ENCODE measurements at places on chromosomes 1 and 21.

- DNase-seq: no peak
- H3K27me3 ChIP-seq: no peaks in the 10 kb centered on the region
- H3K4me3 ChIP-seq: no peak overlapping the region
- no peaks in the 10 kb centered on the region for H3K4me1 ChIP-seq
Measured at GRCh38 chr1:240820816-240821215, 208.9 kb upstream of the GREM2 start.

DNA sequence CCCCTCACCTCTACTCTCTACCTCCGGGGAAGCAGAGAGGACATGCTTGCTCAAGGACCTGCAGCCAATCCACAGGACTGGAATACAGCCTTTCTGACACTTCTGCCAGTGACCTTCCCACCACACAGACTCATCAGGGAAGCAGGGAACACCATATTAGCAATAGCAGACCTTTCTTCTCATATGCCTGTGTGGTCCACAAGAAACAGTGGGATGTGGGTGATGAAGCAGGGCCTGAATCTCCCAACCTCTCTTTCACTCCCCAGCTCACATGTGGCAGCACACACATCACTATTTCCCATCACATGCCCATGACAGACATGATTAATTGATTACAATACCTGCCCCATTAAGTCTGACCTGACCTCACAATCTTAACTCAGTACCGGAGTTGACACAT is 695.1 kb downstream of the MATN1 start:
- no peak overlapping the region for H3K27ac ChIP-seq
- peaks cover 2% of the 10 kb centered on the region for H3K27me3 ChIP-seq
- no peaks in the 10 kb centered on the region for H3K36me3 ChIP-seq
- no peaks in the 10 kb centered on the region for H3K4me1 ChIP-seq

DNA sequence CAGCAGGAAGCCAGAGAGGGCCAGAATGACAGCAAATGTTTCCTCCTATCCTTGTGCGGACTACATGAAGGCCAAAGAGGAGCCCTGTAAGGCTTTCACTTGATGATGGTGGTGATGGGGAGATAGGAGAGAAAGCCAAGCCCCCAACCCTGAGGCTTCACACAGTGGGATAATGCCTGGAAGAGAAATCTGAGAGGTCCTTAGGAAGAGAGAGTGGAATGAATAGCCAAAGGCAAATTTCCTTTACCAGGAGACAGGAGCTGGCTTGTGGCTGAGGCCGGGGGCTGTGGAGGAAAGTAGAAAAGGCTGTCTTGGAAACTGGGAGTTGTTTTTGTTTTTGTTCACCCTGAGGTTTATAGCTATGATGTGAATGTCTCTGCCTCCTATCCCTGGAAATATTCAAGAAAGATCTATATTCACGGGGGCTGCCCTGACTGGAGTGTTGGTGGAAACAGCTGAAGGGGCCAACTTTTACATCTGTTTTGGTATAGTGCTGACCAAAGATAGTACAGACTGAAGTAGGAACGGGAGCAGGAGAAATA is 13.0 kb upstream of the RNF19B start:
- H3K27ac ChIP-seq: no peak overlapping the region
- peaks cover 2% of the 10 kb centered on the region for H3K36me3 ChIP-seq
- H3K27me3 ChIP-seq: peaks cover 2% of the 10 kb centered on the region
- peaks cover 30% of the 10 kb centered on the region for H3K4me1 ChIP-seq
- H3K4me3 ChIP-seq: no peak overlapping the region

DNA sequence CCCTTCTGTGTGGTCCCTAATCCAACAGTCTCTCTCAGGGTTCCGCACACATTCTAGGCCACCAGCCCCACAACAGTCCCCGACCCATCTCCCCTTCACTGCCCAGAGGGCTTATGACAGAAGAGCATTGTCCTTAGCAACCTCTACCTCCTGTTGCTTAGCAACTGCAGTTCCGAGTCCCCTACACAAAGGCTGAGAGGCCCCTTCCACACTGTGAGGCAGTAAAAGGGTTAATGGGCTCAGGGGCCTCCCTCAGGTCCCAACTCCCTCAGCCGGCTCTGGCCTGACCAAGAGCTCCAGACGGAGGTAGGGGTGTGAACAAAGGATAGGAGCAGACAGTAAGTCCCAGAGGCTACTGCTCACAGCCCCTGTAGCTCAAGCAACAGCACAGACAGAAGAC is 4.3 kb downstream of the IGSF9 start:
- H3K27ac ChIP-seq: no peak overlapping the region
- H3K36me3 ChIP-seq: no peaks in the 10 kb centered on the region
- H3K27me3 ChIP-seq: peaks cover 37% of the 10 kb centered on the region
- no peak overlapping the region for H3K4me3 ChIP-seq

- no peak for DNase-seq
- no peak overlapping the region for H3K27ac ChIP-seq
- peaks cover 3% of the 10 kb centered on the region for H3K4me1 ChIP-seq
- no peaks in the 10 kb centered on the region for H3K27me3 ChIP-seq
- peaks cover 5% of the 10 kb centered on the region for H3K36me3 ChIP-seq
Measured at GRCh38 chr21:25956993-25957714, 213.4 kb downstream of the APP start.

DNA sequence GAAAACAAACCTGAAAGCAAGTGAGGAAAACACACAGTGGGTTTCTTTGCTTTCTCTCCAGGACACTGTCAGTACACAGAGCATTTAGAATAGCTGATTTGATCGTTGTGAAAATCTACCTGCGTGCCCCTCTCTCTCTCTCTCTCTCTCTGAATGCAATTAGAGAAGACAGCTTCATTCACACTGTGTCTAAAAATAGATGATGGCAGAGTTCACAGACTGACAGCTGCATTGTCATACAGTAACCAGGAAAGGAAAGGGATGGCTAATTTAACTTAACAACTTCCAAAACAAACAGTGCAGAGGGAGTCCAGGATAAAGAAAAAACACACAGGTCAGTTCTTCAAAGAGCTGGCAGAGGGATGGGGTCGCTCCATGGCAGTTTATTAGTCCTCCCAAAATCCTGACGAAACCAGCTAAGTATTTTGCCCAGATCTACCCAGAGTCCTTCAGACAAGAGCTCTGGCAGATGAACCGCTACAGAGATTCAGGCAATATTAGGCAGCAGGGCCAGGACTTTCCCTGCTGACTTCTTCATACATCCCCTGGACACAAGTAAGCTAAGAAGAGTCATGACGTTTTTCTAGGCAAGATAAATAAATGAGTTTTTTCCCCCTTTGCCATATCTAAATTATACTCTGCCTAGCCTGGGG is 58.9 kb downstream of the WLS start:
- peaks cover 3% of the 10 kb centered on the region for H3K27me3 ChIP-seq
- H3K4me1 ChIP-seq: no peaks in the 10 kb centered on the region
- no peak overlapping the region for H3K4me3 ChIP-seq
- no peak overlapping the region for H3K27ac ChIP-seq

DNA sequence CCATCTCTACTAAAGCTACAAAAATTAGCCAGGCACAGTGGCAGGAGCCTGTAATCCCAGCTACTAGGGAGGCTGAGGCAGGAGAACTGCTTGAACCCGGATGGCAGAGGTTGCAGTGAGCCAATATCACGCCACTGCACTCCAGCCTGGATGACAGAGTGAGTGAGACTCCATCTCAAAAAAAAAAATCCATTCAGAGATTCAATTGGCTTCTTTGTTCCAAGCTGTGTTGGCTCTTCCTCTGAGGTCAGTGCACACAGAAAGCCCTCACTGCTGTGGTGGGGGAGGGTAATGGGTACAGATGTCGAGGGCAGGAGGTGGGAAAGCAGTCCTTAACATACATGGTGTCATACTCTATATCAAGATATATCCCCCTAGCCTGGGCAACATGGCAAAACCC is 14.7 kb downstream of the TIE1 start:
- no peaks in the 10 kb centered on the region for H3K27me3 ChIP-seq
- no peaks in the 10 kb centered on the region for H3K4me1 ChIP-seq
- H3K27ac ChIP-seq: no peak overlapping the region
- no peaks in the 10 kb centered on the region for H3K36me3 ChIP-seq
- DNase-seq: no peak

DNA sequence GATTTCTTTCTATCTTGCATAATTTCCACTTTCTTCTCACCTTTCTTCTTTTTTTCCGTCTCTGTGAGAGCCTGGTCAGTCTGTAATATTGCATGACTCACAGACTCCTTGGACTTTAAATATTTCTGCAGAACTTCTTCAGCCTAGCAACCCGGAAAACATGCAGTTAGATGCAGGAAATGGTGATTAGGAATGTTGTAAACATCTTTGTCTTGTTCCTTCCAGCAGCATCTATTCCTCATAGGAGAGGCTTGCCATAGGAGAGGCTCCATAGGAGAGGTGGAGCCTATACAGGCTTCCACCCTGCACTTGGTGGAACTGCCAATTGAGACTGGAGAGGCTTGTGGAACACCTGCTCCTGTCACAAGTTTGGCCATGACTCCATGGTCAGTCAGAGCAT is 10.0 kb downstream of the GBP5 start:
- H3K27me3 ChIP-seq: no peaks in the 10 kb centered on the region
- no peak overlapping the region for H3K27ac ChIP-seq
- peaks cover 59% of the 10 kb centered on the region for H3K4me1 ChIP-seq

GRCh38 chr1:42730988-42731387 is 9.0 kb downstream of the CLDN19 start:
- no peak overlapping the region for H3K27ac ChIP-seq
- H3K27me3 ChIP-seq: peaks cover 2% of the 10 kb centered on the region
- peak; percentile 35 for DNase-seq
- no peak overlapping the region for H3K4me3 ChIP-seq

Data from T-helper 2 cell treated with Interferon-gamma antibody and Interleukin-4, amounts not matched to agents 5 μg/mL and 100 μg/mL, for 36 hours (primary cell).